ENCODE measurements at places on chromosomes 1 and 21.

- no peak for DNase-seq
These were observed 992 bp upstream of the SSX2IP start for GRCh38 chr1:84691122-84691783.

GRCh38 chr1:24081190-24081589 is 30.7 kb downstream of the MYOM3 start:
- no peak for DNase-seq

DNA sequence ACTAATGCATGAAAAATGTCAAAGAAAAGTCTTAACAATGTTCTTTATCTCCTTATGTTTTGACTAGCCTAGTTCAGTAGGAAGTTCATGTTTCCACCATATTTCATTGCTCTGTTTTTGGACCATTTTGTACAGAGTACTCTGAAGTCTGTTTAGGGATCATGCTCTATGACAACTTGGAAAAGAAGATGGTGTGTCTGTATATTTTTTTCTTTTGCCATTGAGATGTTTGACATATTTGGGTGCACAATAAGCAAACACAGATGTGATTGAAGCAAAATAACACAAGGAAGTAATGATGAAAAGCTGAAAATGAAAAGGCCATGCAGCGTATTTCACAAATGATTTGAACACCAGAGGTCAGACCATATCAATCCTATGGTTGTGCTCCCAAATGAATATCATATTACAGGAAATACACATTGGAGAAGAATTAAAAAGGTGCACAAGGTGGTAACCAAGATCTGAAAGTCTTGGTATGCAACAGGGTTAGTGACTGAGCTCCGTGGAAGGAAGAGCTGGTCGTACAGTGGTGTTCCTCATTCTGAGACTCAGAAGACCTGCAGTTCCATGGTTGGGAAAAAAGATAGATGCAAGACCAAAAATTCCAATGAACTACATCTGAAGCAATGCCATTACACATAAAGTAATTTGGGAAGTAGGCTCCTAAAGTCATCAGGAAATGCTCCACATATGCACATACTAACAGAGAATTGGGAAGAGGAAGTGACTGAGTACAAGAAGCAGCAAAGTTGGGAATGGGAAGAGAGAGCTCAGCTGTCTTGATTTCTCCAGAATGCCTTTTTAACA is 463.5 kb downstream of the LMO4 start:
- no peak for DNase-seq

DNA sequence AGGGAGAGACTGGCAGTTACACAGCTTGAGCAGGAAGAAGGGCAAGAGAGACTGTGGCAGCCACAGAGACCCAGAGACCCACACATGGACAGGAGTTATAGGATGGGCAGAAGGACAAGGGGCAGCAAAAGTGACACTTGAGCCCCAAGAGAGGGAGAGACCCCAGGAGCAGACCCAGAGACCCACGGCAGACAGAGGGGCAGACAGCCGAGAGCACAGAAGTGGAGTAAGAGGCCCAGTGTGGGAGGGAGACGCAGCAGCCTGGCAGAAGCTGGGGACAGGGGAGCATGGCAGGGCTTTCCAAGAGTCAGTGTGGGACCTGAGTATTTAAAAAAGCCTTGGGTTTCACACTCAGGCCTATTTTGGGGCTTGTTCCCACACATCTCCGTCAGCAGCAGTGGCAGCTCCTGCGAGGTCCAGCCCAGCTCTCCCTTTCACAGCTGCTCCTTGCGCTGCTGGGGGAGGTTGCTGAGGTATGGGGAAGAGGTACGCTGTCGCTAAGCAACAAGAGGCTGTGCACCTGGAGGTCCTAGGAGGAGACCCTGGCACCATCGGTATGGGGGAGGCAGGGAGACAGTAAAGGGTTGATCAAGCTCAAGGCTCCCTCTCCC is 9.0 kb upstream of the MEF2D start:
- no peak for DNase-seq

GRCh38 chr1:85465786-85466134 is 801 bp upstream of the DDAH1 start:
- no peak for DNase-seq

DNA sequence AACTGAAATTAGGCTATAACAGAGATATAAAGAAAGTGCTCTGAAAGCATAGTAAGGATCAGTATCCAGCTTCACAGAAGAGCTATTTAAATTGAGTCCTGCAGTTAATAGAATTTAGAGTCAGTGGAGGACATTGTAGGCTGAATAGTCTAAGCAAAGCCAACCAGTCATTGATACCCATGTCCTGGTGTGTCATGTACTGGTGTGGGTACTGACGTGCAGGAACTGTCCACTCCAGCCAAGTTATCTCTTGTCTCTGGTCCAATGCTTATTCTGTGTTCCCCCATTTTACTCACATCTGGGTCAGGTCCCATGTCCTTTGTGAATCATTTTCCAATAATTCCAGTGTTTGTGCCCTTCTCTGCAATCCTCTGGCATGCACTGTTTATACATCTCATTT is 90.0 kb downstream of the MACF1 start:
- no peak for DNase-seq

DNA sequence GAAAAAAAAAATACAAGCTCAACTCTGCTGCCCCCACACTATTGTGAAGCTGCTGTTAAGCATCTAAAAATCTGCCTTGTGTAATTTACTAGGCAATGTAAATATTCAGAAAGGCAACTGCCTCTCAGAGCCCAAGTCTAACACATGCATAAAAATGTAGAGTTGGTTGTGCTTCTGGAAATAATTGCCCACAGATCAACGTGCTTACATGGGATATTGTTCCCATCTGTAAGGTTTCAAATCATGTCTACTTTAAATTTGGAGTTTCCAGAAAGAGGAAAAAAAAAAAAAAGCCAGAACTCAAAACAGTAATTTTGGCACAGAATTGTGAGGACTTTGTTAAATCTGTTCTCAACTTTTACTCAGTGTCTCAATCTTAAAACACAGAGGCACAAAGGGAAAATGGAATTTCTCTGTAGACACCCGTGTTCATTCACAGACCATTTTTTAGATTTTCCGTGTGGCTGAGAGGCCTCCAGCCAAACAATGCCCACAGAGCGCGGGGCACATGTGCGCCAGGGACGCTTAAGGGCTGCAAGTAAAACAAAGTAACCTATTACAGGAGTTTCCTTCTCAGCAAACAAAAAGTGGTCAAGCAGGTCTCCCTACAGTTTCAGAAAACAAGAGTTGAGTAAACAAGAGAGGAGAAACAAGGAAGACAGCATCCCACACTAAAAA is 115.5 kb downstream of the RERE start:
- no peak for DNase-seq

DNA sequence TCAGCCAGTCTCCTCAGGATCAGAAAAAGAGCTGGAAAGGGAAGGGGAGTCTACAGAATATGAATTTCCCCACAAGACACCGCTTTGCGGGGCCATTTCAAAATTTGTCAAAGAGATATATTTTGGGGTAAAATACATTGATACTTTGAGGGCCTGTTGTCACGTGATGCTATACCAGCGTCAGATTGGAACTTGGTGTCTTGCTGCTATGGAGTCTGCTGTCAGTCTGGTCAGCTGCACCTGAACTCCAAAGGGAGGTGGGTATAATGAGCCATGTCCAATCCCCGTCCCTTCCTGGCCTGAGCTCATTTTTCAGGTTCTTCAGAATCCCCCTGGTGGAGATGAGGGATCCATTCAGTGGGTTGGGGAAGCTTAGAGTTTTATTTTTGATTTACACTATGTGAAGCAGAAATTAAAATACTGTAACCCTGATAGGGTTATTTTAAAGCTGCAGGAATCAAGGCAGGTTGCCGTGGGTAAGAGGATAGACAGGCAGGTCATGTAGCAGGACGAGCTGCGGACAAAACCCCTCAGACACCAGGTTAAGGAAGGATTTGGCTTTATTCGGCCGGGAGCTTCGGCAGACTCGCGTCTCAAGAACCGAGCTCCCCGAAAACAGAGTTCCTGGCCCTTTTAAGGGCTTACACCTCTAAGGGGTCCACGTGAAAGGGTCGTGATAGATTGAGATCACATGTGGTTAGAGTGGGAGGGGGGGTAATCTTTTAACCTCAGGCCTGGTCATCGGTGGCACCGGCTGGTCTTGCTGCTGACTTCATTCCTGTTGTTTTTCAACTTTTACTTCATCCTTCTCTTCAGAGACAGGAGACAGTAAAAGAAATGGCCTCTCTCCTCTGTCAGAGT is 2.2 kb upstream of the POFUT2 start:
- no peak for DNase-seq

DNA sequence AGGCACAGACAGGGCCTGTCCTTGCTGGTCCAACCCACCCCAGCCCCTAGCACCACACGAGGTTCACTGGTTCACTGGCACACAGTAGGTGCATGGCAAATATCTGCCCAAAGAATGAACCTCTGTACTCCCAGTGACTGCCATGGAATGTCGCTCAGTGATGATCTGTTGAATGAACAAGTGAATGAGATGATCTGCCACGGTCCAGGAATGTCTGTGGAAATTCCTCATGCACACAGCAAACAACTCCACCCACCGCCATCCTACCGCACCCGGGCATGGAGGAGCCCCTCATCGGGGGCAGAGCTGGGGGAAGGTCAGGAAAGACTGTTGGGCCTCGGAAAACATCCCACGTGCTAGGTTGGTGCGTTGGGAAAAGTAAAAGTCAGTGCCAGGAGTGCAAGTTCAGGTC is 1.7 kb downstream of the HSPG2 start:
- no peak for DNase-seq

GRCh38 chr1:107877092-107877491 is 87.9 kb downstream of the VAV3 start:
- DNase-seq = no peak

- no peak for DNase-seq
These were observed 9.5 kb downstream of the IL6R start for GRCh38 chr1:154414606-154415005.

DNA sequence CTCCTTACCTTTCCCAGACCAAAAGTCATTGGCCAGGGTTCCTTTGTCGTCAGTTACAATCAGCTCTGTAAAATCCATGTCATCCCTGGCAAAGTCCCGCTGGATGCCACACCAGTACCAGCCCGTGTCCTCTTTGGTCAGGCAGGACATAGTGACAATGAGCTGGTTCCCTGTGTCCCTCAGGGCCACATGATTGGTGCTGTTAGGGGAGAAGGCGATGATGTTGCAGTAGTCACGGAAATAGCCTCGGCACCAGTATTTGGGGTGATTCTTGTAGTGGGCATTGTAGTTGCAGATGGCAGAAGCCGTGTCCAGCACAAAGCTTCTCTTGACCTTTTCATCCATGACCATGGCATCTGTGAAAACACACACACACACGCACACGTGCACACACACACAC is 14.8 kb downstream of the ADORA3 start:
- DNase-seq = peak; percentile 26

DNA sequence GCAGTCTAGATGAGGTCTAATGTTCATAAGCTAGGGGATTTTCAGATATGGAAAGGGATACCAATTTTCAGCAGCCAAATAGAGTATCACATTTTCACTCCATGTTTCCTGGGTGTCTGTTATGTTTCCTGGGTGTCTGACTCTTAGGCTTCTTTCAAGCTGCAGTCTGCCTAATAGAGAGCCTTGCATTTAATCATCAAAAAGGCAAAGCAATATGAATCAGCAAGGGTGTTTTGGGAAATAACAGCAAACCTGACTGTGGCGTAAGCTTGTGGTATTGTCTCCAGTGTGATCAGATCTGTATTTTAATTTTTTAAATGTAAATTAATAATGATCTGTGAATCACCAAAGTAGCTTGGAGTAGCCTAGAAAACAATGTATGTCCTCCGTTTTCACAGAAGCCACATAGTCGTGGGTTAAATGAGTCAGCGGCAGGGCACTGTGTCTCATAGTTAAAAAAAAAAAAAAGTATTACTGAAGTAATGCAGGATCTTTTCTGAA is 10.4 kb downstream of the LGALS8 start:
- DNase-seq = no peak

GRCh38 chr1:218034468-218034867 is 250.6 kb upstream of the RRP15 start:
- DNase-seq = no peak

GRCh38 chr1:18881642-18882431 is 20.5 kb downstream of the ALDH4A1 start:
- no peak for DNase-seq

DNA sequence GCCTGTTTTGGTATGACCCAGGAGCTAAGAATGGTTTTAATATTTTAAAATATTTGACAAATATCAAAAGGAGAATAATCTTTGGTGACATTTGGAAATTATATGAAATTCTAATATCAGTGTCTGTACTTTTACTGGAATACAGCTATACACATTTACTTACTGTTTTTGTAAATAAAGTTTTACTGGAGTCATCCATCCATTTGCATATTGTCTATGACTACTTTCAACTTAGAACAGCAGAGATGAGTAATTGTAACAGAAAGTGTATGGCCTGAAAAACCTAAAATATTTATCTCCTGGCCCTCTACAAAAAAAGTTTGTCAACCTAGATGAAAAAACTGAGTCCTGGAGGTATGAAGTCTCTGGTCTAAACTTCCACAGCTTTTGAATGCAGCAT is 5.8 kb upstream of the MAP3K7CL start:
- no peak for DNase-seq

DNA sequence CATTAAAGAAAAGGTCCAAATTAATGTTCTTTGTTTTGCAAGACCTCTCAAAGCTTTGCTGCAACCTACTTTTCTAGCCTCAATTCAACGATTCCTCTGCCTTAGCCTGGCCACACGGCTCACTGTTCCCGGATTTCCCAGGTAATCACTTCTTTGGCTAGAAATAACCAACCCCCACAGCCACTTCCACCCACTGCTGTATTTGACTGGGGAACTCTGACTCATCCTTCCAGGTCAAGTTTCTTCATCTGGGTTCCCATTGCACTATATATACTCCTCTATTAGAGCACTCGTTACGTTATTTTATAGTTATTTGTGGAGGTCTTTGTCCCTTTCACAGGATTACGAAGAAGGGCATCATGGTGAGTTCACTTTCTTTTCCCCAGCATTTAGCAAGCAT is 185.9 kb downstream of the CACNA1E start:
- no peak for DNase-seq

DNA sequence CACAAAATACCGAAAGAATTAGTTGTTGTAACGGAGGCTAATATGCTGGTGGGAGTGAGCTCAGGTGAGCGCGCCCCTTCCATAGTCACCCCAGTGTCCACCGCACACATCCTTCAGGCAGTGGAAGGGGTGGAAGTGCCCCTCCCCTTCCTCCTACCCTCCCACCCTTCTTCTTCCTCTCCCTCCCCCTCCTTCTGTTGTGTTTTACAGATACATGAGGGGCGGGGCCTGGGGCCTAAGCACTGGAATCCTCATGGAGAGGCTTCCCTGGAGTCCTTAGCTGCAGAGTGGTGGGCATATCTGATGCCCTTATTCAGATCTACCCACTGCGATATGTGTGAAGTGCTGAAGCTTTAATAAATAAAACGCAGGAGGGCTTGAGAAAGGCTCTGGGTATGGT is 10.3 kb upstream of the ADARB1 start:
- DNase-seq = no peak

GRCh38 chr1:186155594-186155993 is 219.5 kb downstream of the TPR start:
- no peak for DNase-seq

DNA sequence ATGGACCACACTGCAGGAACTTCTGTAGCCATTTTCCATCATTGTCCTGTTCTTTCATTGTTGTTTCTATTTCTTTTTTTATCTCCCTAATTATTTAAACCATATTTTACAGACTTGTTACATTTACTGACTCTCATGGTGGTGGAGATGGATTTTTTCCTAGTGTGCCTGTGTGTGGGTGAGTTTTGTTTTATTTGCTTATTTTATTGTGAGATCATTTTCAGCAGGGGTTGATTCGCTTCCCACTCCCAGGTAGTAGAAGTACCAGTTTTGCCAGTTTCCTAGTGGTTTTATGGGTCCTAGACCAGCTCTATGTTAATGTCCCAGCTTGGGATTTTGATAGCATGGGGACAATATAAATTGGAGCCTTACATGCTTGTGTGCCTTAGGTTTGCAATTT is 80.0 kb upstream of the BACH1 start:
- no peak for DNase-seq
